ENCODE measurements at places on chromosomes 7 and 10.

- no peak for DNase-seq
Observed at GRCh38 chr7:84847038-84847437, 339.8 kb downstream of the SEMA3D start.

- no peak for DNase-seq
Observed at GRCh38 chr10:11317936-11318670, 293.3 kb downstream of the USP6NL start.

DNA sequence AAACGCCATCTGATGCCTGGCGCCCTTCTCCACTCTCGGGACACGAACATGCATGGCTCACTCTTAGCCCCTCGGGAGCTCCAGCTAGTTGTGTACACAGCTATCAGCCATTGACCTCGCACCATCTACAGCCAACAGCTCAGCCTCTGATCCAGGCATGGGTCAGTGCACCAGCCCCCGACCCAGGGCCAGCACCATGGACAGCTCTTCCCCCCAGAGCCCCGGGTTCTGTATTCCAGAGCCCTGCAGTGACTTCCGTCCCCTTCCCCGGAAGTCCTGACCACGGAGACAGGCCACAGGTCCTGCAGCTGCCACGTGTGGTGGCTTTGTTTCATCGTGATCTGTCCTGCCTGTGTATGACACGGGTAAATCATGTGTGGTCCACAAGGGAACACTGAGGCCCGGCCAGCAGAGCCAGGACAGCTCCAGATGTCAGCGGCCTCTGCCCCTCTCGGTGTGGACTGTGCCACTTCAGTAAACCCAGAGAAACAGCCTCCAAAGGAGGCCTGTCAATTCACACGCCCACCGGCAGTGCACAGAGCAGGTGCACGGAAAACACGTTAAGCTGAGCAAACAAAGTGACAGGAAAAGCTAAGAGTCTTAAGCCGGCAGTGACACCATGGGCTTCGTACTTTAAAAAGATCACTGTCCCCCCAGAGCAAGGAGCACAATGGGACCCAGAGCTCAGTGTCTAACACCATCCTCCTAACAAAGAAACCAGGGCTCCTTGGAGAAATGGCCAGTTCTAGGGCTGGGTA lies 13.0 kb downstream of the STK32C start:
- DNase-seq, result no peak

GRCh38 chr10:61975391-61975932 lies 74.0 kb downstream of the ARID5B start:
- no peak for DNase-seq

DNA sequence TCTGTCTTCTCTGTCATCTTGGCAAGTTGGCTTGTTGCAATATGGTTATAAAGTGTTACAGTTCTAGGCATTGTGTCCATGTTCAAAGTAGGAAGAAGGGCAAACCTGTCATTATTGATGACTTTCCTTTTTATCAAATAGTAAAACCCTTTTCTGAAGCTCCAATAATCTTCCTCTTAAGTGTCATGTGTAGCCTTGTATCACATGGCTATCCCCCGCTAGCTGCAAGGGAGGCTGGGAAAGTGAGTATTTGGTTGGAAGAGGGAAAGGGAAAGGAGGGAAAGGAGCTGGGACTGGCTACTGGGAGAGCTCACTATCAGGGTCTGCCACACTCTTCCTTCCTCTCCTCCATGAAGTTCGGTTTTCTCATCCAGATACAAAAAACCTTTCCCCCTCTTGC lies 45.2 kb upstream of the FAM180A start:
- no peak for DNase-seq
